ENCODE measurements at places on chromosomes 16 and 17. TPM values are rescaled to one million over a fixed set of nuclear protein-coding genes. Genes with fewer than 3 reads are reported as not detected.

DNA sequence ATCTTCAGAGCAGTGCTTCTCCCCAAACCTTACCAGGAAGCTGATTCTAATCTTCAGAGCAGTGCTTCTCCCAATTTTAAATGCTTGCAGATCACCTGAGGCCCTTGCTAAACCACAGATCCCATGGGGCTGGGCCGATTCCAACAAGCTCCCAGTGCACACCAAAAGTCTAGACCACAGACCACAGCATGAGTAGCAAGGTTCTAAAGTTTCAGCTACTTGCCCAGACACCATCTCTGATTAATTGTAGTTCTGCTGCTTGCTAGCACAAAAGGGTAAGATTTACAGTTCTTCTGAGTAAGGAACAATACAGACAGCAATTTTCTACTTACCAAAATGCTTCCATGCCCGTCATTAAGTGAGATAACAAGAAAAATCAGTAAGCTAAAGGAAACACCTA is 12.2 kb downstream of the CLEC3A start:
- DNase-seq, result peak; percentile 42

DNA sequence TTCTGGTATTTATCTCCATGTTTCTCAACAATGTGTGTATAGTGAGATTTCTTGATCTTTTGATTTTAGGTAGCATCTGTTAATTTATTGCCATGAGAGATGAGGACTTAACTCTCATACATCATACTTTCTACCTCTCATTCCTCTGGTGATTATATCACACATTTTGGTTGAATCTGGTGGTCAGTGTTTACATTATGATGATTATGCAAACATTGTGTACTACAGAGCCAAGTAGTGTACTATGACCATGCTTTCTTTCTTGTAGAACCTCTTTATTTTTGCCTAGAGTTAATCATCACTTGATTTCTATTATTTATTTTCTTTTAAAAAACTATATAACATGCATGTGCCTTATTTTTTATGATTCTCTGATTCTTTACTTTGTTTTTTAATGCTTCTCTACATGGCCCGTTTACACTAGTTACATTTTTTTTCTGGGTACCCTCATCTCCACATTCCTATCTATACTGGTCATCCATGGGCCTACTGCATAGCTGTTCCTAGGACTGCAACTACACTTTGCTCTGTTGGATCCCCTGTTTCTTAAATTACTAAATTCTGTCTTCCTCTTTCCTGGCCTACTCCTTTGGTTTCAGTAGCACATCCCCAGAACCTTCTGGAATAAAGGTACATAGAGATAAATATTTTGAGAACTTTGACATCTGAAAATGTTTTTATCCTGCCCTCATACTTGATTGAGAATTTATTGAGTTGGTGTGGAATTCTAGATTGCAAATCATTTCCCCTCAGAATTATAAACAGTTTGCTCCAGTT is 63.0 kb upstream of the LRRC37A3 start:
- DNase-seq, result no peak

VAT1L gene
- total RNA-seq, result not detected

DNA sequence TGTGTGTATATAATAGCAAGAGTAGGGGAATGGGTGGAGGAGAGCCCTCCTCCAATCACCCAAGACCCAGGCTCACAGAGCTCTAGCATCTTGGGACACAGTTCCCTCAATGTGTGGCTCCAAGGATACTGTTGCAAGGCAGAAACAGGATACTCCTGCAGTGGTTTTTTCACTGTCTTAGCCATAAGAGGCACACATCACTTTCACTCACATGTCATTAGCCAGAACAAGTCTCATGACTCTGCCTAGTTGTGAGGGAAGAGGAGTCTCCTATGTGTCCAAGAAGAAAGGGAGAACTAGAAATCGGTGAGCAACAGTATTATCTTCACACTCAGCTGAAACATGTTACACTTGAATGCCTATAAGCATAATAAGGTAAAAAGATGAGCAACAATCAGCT is 11.1 kb upstream of the NUDT7 start:
- no peak for DNase-seq

DNA sequence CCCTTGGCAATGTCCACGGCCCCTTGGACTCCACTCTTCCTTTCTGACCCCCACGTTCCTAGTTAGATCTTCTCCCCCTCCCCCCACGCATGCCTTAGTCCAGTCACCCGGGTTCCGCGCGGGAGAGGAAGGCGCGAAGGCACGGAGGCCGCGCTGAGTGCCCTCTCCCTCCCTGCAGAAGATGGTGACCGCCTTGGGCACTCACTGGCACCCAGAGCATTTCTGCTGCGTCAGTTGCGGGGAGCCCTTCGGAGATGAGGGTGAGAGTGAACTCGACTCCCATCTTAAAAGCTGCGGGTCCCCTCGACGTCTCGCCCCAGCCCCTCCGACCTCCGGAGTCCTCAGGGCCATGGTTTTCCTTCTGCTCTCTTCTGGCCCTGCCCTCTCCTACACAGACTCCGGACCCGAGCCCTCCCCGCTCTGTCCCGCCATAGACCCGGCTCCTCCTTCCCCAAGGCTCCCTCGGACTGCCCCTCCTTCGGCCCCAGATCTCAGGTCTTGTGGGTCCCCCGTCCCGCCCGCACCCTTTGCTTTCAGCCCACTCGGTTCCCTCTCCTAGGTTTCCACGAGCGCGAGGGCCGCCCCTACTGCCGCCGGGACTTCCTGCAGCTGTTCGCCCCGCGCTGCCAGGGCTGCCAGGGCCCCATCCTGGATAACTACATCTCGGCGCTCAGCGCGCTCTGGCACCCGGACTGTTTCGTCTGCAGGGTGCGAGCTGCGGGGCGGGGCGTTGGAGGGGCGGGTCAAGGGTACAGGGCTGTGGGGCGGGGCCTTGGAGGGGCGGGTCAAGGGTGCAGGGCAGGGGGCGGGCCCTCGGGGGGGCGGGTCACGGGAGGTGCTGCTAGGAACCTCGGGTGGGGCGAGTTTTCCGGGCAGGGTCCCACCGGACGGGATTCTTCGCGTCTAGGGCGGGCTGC is 4.6 kb downstream of the TGFB1I1 start:
- DNase-seq, result peak; percentile 93

DNA sequence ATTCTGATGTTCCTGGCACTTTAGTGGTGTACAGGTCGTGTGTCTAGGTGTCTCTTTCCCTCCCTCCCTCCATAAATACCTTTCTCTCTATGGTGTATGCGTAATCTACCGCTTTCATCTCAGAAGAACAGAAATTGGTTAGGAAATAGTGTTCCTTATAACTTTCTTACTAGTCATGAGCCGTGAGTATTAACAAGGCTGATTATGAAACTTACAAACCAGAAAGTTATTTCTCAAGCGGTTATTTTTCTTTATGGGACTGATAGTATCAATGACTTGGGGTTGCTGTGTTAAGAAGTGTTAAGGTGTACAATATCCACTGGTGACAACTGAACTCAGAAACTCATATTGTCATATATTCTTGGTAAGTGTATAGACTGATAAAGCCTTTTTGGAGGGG is 13.2 kb upstream of the MYH11 start:
- no peak for DNase-seq

- DNase-seq, result peak; percentile 58
Measured at GRCh38 chr16:85369741-85370528, 243.2 kb upstream of the GSE1 start.

DNA sequence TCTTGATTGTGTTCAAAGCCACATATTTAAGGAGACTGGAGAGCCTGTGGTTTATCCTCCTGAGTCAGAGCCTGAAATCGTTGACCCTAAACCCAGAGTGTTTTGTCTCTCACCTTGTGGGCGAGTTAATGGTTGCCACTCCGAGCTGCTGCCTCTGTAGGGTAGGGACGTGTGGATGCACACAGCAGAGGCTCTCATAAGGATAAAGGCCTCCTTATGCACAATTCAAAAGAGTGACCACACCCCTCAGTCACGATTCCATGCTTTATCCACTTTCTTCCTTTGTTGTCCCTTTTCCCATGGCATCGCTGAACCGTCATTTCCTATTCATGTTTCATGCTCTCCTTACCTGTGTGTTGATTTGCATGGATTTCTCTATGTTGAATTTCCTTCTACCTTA is 805.0 kb upstream of the RBFOX1 start:
- no peak for DNase-seq

GRCh38 chr16:12090151-12090530 is 113.6 kb downstream of the SNX29 start:
- no peak for DNase-seq

- DNase-seq, result no peak
Measured at GRCh38 chr17:1555651-1556471, 6.7 kb downstream of the PITPNA start.

PIRT gene
- total RNA-seq, result not detected

DNA sequence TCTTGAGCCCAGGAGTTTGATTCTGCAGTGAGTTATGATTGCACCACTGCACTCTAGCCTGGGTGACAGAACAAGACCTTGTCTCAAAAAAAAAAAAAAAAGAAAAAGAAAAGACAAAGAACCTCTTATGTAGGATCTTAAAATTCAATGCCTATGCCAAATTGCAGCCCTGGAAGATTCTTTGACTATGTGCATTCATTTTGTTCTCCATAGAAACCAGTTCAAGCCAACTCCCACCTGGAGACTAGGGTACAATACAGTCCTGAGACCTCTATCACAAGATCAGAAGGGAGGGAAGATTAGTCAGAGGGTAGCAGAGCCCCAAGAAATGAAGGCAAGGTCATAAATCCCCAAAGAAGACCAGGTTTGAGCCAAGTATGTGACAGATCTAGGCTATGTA is 90.6 kb upstream of the HAS3 start:
- DNase-seq, result no peak

DNA sequence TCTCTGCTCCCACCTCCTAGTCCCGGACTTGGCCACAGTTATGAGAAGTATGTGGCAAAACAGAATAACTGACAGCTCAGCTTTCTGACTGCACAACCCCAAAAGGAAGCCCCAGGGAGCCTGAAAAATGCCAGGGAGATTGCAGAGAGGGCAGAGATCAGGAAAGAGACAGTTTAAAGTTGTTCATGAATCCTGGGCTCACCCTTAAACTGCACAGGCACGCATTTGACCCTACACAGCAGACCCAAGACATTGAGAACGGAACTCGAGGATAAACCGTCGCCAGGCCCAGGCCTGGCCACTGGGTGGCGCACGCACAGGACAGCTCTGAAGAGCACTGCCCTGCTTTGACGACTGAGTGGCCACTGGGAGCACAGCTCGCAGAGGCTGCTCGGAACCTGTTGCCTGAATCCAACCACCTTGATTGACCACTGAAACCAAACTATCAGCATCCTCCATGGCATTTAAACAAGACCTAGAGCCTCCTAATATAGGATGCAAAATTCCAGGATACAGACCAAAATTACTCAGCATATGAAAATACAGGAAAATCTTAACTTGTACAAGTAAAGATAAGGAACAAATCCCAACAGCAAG is 114.0 kb downstream of the C16orf95 start:
- peak; percentile 67 for DNase-seq
